Large intestine (tissue), 12 donors: ENCODE measurements at places on chromosomes 5 and 9. TPM values are rescaled to one million over a fixed set of nuclear protein-coding genes. Genes with fewer than 3 reads are reported as not detected.

- H3K27ac ChIP-seq, result no peak overlapping the region
- peaks cover 23% of the 10 kb centered on the region for H3K36me3 ChIP-seq
- no peaks in the 10 kb centered on the region for H3K4me1 ChIP-seq
- no peak for DNase-seq
- no peak overlapping the region for H3K4me3 ChIP-seq
Measured at GRCh38 chr9:76219560-76220151, 174.6 kb downstream of the RFK start.

DNA sequence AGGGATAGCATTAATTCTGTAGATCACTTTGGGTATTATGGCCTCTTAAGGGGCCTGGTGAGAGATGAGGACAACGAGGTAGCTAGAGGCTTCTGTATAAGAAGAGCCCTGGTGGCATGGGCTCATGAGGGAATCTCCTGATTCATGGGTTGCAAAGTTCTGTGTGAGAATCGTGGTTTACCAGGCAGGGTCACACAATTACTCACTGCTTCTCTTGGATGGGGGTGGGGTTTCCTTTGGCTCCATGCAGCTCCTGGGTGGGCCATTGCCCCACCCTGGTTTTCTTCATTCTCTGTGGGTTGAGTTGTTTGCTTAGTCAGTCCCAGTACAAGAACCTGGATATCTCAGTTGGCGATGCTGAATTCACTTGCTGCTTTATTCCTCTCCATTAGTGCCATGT lies 30.9 kb upstream of the TNFSF15 start:
- H3K4me3 ChIP-seq, result no peak overlapping the region
- H3K27ac ChIP-seq, result no peak overlapping the region
- H3K4me1 ChIP-seq, result no peaks in the 10 kb centered on the region
- no peak for DNase-seq

- no peaks in the 10 kb centered on the region for H3K4me1 ChIP-seq
- no peak overlapping the region for H3K27ac ChIP-seq
- no peak for DNase-seq
- peaks cover 56% of the 10 kb centered on the region for H3K36me3 ChIP-seq
Measured at GRCh38 chr9:33346564-33346963, 55.8 kb downstream of the AQP7 start.

DNA sequence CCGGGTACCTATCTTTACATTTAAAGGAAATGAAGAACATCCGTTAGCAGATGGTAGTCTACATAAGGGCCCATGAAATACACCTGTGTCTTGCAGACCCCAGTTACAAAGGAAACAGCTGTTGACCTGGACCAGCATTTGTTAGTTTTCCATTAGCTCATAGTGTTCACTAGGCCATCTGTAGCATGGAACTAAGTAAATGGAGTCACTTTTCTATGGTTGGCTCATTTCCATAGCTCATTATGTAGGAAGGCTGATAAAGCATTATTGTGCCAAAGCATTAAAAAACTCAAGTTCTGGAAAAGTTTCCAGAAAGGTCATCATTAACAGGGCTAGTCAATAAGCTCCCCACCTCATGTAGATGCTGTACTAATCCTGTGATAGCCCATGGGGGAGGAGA lies 62.1 kb downstream of the PCSK1 start:
- H3K4me1 ChIP-seq, result no peaks in the 10 kb centered on the region
- no peak overlapping the region for H3K4me3 ChIP-seq
- no peak overlapping the region for H3K27ac ChIP-seq
- H3K27me3 ChIP-seq, result no peaks in the 10 kb centered on the region
- no peaks in the 10 kb centered on the region for H3K36me3 ChIP-seq
- DNase-seq, result no peak

- H3K36me3 ChIP-seq, result no peaks in the 10 kb centered on the region
- no peaks in the 10 kb centered on the region for H3K27me3 ChIP-seq
- H3K4me3 ChIP-seq, result no peak overlapping the region
- DNase-seq, result no peak
Measured at GRCh38 chr9:101381833-101382342, 2.9 kb downstream of the BAAT start.

- H3K27me3 ChIP-seq, result no peaks in the 10 kb centered on the region
- no peaks in the 10 kb centered on the region for H3K36me3 ChIP-seq
- H3K4me3 ChIP-seq, result no peak overlapping the region
- peak; percentile 48 for DNase-seq
- H3K27ac ChIP-seq, result no peak overlapping the region
Measured at GRCh38 chr5:65037831-65038815, 269.4 kb downstream of the CWC27 start.

DNA sequence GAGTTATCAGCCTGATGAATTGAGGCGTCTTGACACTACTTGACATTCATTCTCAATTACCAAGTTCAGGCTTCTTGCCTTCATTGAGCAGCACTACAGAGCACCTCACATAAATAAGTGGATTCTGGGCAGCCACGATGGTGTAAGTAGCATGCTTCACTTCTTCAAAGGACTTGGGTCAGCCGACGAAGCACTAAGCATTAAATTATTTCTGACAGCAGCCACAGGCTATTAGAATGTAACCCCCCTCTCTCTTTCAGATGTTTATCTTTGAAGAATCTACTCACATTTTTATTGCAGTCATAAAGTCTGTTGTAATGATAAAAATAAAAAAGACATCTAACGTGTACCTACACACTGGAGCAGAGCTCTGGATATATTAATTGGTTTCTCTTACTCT lies 45.9 kb upstream of the VPS13A start:
- no peaks in the 10 kb centered on the region for H3K36me3 ChIP-seq
- no peak for DNase-seq
- H3K4me1 ChIP-seq, result no peaks in the 10 kb centered on the region
- no peaks in the 10 kb centered on the region for H3K27me3 ChIP-seq
- H3K27ac ChIP-seq, result no peak overlapping the region

DNA sequence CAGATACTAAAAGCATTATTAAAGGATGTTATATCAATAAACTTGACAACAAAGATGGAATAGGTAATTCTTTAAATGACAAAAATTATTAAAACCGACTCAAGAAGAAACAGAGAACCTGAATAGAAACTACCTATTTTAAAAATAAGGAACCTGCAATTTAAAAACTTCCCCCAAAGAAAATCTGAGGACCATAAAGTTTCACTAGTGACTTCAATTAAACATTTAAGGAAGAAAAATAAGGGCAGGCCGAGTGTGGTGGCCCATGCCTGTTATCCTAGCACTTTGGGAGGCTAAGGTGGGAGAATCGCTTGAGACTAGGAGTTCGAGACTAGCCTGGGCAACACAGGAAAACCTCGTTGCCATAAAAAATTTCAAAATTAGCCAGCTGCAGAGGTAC lies 99.6 kb downstream of the FANCC start:
- no peak overlapping the region for H3K27ac ChIP-seq
- no peak for DNase-seq
- H3K36me3 ChIP-seq, result peaks cover 3% of the 10 kb centered on the region
- H3K4me1 ChIP-seq, result no peaks in the 10 kb centered on the region

- H3K4me3 ChIP-seq, result no peak overlapping the region
- H3K27ac ChIP-seq, result no peak overlapping the region
- H3K36me3 ChIP-seq, result no peaks in the 10 kb centered on the region
- DNase-seq, result no peak
Measured at GRCh38 chr5:124054564-124054963, 542.6 kb downstream of the CSNK1G3 start.

GRCh38 chr5:168853972-168854371 lies 274.8 kb upstream of the PANK3 start:
- H3K27ac ChIP-seq, result no peak overlapping the region
- no peaks in the 10 kb centered on the region for H3K4me1 ChIP-seq
- H3K4me3 ChIP-seq, result no peak overlapping the region
- no peaks in the 10 kb centered on the region for H3K36me3 ChIP-seq

GRCh38 chr9:2208465-2208864 lies 193.3 kb downstream of the SMARCA2 start:
- H3K4me3 ChIP-seq, result no peak overlapping the region
- H3K36me3 ChIP-seq, result no peaks in the 10 kb centered on the region
- H3K27ac ChIP-seq, result no peak overlapping the region
- H3K27me3 ChIP-seq, result no peaks in the 10 kb centered on the region
- no peak for DNase-seq

DNA sequence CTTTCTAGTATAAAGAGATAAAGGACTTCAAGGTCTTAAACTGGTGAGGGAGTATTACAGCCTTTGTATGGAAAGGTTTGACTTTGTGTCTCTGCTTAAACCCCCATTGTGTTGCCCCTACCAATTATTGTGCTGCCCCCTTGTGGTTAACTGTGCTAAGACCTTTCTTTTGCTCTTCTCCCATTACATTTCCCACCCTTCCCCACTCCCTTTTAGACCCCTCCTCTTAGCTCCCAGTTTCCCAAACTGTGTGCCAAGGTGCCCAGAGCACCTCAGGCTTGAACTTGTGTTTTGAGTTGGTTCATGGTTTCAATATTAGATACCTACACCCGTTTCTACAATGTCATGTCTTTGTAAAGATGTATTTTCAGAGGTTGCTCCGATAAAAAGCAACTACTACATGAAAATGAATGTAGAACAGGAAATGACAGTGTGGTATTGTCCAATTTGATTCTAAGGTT lies 2.9 kb downstream of the JAK2 start:
- H3K4me1 ChIP-seq, result peaks cover 14% of the 10 kb centered on the region
- peak; percentile 66 for DNase-seq
- no peak overlapping the region for H3K4me3 ChIP-seq

GRCh38 chr9:84187090-84187489 lies 153.5 kb downstream of the SLC28A3 start:
- DNase-seq, result no peak
- no peaks in the 10 kb centered on the region for H3K4me1 ChIP-seq
- H3K4me3 ChIP-seq, result no peak overlapping the region
- no peaks in the 10 kb centered on the region for H3K27me3 ChIP-seq
- H3K36me3 ChIP-seq, result no peaks in the 10 kb centered on the region
- no peak overlapping the region for H3K27ac ChIP-seq

- H3K27me3 ChIP-seq, result no peaks in the 10 kb centered on the region
- H3K27ac ChIP-seq, result no peak overlapping the region
- DNase-seq, result no peak
- no peaks in the 10 kb centered on the region for H3K36me3 ChIP-seq
- H3K4me3 ChIP-seq, result no peak overlapping the region
Measured at GRCh38 chr9:2955575-2955974, 111.7 kb upstream of the PUM3 start.

The FAM151B gene
- polyA plus RNA-seq, result 1.2 TPM
